Stimulated activated CD4-positive, alpha-beta T cell treated with anti-CD3 and anti-CD28 coated beads, Interleukin-15, amount 100 ng/mL, for 1 hour (primary cell): ENCODE measurements at places on chromosomes 3 and 15.

GRCh38 chr15:70401709-70402108 lies 304.0 kb upstream of the TLE3 start:
- no peak for DNase-seq

DNA sequence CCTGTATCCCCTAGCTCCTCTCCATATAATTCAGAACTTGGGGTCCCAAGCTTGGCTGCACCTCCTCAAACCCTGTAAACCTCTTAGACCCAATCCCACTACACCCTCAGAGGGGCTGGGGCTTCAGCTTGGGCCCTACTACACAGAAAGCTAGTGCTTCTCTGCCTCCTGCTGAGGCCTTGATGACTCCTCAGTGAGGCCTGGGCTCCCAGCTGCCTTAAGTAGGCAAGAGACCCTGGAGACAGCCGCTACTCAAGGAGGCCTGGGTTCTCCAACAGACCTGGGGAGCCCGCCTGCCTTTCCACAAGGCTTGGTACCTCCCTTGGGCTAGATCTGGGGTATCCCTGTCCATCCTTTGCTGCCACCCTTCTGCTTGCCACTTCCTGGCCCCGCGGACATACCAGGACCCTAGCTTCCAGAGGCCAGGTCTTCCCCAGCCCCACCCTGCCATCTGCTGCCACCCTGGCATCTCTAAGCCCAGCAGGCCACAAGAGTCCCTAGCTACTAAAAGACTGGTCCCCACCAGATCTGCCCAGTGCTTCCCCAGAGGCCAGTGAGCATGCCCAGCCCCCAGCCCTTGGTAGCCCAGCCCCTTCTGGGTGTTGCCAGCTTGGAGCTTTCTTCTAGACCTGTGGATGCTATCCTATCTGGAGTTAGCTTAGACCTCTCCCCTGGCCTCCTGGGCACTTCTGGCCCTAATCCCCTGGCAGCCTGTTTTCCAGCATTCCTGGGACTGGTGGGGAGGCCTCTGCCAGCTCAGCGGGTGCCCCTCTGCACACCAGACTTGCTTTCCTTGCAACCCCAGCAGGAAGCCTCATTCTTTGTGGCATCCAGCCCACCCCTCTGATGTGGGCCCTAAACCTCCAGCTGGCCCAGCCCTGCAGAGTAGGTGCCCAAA lies 13.7 kb downstream of the C15orf39 start:
- DNase-seq: no peak

DNA sequence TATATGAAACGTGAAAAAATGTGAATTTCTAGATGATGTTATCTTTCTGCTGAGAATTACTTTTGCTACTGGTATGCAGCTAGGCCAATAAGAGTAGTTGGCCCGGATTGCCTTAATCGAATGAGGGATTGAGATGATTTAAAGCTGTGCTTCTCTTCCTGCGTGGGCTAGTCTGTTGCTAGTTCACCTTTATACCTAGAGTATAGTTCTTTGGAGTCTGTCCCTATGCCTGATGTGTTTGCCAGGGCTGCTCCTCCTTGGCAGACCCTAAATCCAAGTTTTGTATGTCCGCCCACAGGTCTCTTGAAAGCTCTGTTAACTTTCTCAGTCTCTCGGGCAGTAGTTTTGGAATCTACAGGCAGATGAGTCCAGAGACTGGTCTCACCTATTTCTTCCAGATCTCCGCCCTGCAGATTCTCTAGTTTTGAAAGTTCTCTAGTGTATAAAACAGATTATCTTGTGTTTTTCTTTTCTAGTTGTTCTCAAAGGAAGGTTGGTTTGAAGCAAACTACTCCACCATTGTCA lies 64.9 kb downstream of the MEF2A start:
- no peak for DNase-seq

- DNase-seq: no peak
Observed at GRCh38 chr3:9765865-9766264, 3.9 kb downstream of the CAMK1 start.

DNA sequence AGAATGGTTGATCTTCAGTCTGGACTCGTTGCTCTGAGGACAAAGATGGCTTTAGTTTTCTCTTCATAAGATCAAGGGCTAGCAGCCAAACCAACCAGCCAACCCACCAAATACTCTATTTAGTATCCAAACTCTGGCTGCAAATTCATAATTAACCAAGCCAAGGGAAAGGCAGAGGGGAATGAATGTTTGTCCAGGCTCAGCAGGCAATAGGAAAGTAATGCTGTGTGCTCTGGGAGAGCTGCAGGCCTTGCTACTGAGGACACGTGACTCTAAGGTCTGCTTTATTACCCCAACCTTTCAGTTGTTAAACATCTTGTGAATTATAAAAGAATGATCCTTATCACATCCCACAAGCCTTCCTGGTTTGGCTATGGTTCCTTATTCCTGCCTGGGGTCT lies 52.3 kb upstream of the GALNT15 start:
- no peak for DNase-seq

DNA sequence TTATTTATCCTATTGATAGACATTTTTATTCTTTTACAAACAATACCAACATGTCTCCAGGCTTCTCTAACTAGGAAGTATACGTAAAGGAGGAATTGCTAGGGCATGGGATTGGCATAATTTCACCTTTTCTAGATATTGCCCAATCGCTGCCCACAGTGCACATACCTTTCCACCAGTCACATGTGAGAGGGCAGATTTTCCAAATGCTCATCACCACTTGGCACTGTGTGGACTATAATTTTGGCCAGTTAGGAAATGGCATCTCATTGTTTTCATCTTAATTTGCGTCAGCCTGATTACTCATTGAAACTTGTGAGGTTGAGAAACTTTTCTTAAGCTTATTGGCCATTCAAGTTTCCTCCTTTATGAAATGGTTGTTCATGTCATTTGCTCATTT lies 57.4 kb upstream of the POLR2M start:
- DNase-seq: no peak

DNA sequence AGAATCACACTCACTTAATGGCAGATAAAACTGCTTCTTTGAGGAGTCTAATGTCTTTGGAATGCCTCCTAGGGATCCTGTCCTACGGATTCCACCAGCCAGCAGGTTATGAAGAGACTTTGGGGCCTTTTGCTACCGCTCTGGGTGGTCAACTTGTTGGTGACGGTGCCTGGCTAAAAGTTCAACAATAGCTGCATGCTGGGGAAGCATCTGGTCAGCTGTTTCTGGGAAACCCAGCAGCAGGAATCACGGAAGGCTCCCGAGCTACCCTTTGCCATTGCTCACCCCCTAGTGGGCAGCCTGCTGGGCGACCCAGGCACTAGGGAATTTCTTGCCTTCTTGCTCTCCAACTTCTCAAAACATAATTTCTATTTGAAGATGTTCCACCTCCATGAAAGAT lies 263.3 kb downstream of the NEK10 start:
- DNase-seq: no peak

DNA sequence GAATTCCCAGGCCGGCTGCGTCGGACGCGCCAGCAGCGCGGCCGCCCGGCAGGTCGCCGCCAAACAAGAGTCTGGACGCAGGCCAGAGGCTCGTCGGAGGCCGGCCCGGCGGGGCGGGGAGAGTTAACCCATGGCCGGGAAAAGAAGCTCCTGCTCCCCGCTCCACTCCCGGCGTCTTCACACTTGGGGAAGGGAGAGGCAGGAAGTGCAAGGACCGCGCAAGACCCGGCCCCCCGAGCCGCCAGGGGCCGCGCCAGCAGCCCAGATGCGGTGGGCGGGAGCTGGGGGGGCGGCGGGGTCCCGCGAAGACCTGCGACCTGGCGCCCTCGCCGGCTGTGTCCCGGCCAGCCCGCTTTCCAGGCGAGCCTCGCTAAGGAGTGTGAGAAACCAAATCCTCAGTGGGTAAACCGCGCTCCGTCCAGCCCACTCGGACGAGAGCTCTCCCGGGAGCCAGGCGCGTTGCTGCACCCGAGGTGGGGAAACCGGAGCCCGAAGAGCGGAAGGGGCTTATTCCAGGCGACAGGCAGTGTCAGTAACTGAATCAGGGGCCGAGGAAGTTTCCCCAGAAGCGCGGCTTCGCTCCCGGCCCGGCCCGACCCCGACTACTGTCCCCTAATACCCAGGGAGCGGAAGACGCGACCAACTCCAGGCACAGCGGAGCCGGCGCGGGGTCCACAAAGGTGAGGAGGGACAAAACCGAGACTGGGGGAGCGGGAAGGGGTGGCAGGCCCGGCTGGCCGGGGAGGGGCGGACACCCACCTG lies 721 bp downstream of the ADAMTS7 start:
- DNase-seq: no peak

- DNase-seq: no peak
Observed at GRCh38 chr15:96324940-96325540, 5.5 kb upstream of the NR2F2 start.

GRCh38 chr3:10505050-10505790 lies at the start of gene ATP2B2:
TSS of gene ATP2B2 (minus strand) at chr3:10505586. CDS start at chr3:10449543, 56,043 bp downstream.
- DNase-seq: no peak

DNA sequence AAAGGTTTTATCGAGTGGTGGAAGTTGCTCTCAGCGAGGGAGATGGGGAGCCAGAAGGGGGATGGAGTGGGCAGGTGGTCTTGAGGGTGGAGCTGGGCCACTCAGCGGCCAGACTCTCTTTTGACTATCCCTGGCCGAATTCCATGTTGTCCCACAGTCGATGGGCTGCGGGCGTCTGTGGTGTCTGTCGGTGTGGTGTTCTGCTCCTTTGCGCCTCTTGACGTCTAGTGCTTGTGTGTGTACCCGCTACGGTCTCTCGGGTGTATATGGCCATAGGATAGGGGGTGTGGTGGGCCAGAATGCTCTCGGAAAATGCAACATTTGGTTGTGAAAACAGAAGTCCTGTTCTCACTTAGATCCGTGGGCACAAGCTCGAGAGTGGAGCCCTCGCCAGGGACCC lies 297.0 kb downstream of the CGGBP1 start:
- DNase-seq: no peak

- DNase-seq: no peak
Observed at GRCh38 chr3:196332168-196332567, 6.0 kb downstream of the TM4SF19 start.

DNA sequence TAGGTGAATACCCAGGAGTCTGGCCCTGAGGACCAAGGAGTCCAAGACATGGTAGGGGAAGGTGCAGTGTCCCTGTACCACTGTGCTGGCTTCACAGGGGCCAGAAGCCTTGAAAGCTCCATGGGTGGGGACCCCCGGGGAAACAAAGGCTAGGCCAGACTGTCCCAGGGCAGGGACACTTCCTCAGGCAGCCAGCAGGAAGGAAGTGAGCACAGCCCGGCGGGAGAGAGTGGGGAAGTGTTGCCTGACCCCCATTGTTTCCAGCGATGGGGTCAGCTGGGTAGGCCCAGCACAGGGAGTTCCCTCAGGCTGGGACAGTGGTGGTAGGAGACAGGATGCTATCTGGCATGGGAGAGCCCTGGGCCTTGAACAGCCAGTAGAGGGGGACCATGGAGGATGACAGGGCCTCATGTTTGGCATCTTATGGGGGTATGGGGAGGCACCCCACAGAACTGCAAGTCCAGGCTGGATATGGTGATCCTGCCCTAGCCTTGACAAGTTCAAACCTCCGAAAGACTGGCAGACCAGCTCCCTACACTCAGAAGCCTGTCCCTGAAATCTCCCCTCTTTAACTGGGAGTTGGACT lies 1.2 kb upstream of the HYAL2 start:
- no peak for DNase-seq

DNA sequence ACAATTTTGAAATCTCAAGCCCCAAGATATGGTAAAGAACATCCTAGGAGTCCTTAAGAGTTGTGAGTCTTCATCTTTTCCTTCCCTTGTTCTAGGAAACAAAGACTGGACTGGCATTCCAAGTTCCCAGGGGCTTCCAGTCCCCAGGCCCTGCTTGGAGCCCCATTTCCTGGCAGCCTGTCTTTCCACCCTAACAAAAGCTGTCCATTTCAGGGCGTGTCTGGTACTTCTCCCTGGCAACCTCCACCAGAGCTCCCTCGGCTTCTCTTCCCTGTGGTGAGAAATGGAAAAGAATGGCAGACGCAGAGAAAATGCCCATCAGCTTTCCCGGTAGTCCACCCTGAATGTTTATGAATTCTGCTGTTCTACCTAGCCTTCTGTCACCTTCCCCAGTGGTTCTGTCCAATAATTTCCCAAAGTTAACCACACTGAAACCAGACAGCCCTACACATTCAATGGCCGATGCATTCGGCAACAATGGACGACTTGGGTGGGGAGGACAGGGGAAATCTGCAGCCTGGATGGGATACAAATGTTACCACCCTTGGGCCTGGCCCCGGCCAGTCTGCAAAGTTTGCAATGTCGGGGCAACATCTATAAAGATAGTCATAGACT lies 6.8 kb downstream of the RAB6B start:
- DNase-seq: no peak

DNA sequence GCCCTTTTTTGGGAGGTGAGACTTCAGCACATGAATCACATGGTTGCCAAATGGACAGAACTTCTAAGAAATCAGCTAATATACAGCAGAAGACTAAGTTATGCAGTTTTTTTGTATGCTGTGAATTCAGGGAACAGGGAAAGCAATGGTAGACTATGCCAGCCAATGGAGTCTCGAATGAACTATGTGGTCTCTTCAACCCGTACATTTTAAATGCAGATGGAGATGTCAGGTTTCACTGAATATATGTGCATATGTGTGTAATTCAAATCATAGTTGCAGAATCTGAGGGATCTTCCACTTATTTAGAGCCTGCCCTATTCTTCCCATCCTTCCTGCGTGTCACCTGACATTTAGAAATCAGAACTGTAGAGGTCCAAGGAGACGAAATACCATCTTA lies 187.9 kb downstream of the SLCO3A1 start:
- no peak for DNase-seq

DNA sequence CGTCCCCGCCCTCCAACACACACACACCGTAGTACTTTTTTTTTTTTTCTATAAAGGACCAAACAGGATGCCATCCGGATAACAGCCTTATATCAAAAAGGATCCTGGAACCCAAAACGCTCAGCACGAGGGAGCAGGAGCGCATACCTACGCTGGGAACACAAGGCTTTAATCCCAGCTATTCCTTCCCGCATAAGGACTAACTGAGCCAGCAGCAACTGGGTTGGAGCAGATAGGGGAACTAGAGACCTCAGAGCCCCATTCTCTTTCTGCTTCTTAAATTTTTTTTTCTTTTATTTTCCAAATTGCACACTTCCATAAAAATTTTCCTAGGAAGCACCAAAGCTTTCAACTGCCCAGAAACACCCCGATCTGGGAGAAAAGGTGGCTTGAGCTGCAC lies 1.3 kb downstream of the TRANK1 start:
- no peak for DNase-seq
